ENCODE measurements at places on chromosomes 7 and 10.

GRCh38 chr10:79250259-79250658, 97.0 kb upstream of the PPIF start:
- DNase-seq = no peak

DNA sequence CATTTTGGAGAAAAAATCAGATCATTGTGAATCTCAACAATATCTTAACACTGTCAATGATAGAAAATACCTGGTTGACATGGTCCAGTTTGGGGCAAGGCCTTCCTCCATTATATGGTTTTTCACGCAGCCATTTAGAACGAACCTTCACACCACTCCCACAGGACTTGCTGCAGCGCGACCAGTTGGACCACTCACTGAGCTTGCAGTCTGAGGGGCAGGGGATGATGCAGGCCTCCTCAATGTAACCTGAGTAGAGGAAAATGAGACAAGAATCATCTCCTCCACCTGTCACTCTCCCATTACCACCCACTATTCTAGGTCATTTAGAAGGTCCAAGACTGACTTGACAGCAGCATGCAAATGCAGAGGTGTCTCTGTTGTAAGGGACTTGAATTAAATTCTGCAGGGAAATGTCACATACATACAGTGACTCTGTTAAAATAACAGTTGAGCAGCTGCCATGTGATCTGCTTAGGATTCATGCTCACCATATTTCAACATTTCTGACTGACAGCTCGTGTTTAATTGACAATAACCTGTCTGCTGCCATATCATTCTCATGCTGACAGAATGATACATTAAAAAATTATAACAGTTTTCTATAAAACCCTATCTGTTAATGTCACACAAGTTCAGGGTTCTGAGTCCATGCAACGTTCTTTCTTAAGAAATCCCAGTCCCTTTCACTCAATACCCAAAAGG, 403.0 kb downstream of the THSD7A start:
- DNase-seq = no peak

GRCh38 chr10:26372513-26373354, 65.4 kb upstream of the APBB1IP start:
- no peak for DNase-seq

DNA sequence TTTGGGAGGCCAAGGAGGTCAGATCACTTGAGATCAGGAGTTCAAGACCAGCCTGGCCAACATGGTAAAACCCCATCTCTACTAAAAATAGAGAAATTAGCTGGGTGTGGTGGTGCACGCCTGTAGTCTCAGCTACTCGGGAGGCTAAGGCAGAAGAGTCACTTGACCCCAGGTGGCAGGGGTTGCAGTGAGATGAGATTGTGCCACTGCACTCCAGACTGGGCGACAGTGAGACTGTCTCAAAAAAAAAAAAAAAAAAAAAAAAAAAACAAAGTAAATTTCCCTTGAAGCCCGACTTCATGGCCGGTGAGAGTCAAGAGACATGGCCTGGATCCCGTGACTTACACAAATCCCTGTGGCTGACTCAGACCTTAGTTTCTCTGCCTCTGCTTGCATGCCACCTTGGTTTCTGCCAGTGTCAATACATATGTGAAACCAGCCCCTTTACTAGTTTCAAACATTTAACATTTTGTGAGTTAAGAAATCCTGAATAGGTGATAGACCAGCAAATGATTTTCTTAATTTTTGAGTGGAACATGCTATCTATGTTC, 62.8 kb downstream of the ZEB1 start:
- DNase-seq = no peak

- no peak for DNase-seq
Observed at GRCh38 chr10:118276204-118276603, 65.9 kb downstream of the FAM204A start.

DNA sequence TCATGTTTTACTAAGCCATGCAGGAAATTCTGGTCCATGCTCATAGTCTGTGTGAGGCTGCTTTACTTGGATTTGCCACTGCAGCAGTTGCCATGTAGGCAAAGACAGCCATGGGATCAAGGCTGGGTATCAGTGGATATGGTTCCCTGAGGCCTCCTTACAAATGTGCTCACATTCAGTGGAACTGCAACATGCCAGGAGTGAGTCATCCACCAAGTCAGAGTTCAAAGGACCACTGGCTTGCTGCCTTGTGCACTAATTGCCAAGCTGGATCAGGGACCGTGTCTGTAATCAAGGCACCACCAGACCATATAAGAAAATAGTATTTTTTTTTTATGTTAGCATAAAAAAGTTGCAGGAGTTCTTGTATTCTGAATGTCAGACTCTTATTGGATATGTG, 101.0 kb downstream of the CDCA7L start:
- DNase-seq = no peak

GRCh38 chr7:104973909-104974415, 40.0 kb upstream of the KMT2E start:
- DNase-seq = no peak

- no peak for DNase-seq
Observed at GRCh38 chr10:127928021-127928806, 21.3 kb downstream of the PTPRE start.

GRCh38 chr10:124618470-124619073, 125.6 kb downstream of the FAM53B start:
- no peak for DNase-seq

GRCh38 chr10:31705136-31705535, 223.5 kb downstream of the ARHGAP12 start:
- DNase-seq = no peak

DNA sequence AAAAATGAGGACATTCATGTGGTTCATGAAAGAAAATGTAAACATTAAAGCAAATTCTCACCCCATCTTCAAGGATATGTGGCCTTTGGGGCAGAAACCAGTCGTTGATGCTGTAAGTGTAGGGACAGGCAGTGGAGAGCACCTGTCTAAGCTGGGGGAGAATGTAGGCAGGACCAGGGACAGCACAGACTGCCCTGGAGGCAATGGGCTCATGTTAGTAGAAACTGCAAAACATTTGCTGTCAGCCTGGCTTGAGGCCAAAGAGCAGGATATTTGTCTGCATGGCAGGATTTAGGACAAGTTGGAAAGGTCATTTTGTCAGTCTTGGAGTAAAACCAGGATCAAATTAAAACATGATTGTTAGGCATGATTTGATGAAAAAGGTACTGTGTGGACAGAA, 211.6 kb upstream of the AGK start:
- no peak for DNase-seq

DNA sequence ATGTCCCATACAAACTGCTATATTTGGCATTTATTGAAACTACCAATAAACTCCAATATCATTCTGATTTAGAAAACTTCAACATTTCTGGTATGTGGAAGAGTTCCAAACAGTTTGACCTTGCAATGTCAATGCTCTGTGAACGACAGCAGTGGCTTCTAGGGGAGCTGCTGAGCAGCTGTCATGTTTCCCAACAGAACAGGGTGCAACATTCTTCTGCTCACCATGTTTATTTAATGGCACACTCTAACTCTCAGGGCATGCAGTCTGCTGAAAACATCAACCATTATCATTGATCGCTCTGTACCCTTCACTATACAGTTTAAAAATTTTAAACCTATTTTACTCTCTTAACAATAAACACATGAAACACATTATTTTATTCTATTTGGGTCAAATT, 25.9 kb downstream of the LMOD2 start:
- DNase-seq = no peak

DNA sequence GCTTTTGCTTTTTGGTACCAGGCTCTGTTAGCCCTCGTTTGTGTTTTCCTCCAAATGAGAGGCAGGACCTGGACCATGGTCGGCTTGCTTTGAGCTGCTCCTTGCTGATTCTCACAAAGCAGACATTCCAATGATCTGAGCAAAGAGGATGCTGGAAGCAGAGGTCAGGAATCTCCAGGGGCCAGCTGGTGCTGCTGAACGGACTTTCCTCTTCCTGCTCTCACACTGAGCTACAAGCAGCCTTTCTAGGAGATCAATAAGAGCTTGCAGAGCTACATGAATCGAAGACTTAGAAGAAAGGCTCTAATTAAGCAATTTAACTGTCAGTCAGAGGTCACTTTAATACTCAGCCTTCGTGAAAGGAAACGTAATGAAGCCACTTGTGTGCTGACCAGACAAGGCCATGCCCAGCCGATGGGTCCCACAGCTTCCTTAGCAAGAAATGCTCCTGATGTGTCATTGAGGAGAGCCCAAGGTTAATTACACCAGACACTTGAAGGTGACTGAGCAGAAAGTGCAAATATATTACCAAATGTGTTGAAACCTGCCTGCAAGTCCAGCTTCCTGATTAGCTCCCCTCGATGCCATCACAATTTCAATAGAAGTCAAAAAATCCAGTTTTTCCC, 151.3 kb upstream of the RSU1 start:
- no peak for DNase-seq

DNA sequence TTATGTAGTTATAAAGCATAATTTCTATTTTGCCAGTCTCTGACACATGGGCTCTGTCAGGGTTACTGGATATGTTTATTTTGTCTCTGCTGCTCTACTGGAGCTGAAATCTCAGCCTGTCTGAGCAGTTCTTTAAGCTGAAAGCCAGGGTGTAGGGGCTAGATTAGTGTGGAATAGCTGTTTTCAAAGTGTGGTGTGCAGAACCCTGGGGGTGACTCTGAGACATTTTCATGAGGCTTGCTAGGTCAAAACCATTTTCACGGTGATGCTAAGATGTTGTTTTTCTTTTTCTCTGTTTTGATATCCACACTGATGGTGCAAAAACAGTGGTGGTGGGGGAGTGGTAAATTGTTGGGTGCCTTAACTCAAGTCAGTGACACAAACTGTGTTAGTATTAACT, 45.5 kb downstream of the CREM start:
- DNase-seq = no peak

DNA sequence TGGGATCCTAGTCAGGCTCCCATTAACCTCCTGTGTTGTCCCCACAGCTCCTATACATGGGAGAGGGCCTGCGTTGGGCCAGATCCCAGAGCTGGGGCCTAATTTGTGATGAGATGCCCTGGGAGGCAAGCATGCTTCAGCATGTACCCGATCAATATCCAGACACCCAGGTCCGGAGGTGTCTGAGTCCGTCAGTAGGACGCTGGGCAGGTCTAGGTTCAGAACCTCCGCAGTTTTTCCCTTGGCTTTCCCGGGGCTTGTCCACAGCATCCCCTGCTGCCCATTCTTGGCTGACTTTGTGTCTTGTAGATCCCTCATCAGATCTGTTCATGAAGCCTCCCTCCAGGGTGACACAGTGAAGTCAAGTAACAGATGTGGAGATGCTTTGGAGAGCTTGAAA, 32.7 kb upstream of the RBAK start:
- no peak for DNase-seq

DNA sequence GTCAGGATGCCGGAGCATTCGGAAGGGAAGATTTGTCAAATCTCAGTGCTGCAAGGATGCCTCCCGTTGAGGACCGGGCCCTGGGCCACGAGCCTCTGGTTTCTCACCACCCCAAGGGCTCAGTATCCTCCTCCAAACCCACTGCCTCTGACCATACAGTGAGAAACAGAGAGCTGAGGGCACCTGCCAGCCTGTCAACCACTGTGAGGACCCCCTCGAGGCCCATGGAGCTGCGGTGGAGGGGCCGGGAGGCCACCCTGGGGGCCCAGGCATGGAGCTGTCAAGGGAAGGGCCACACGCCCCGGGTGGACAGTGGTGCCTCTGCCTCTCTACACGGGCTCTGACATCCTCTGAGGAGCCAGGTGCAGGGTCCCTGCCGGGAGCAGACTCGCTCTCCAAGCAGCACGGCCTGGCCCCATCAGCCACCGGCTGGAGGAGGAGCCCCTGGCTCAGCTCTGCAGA, 248.0 kb upstream of the TCERG1L start:
- no peak for DNase-seq

- DNase-seq = no peak
Observed at GRCh38 chr7:74012842-74013249, 15.1 kb upstream of the ELN start.

DNA sequence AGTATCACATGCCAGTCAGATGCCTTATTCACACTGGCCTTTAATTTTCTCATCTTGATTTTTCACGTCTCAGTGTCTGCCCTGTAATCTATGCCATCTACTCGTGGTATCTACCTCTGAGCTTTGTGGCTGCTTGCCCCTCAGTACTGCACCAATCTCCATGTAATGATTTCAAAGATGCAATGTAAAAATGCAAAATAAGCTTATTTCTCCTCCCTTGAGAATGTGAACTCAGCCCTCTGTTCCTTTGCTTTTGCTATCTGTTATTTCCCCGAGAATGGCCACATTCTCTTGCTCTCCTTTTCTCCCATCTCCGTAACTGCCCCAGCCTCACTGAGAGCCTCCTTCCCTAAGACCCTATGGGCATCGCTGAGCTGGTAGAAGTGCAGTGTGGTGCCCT, 317.5 kb downstream of the SFMBT2 start:
- DNase-seq = no peak

DNA sequence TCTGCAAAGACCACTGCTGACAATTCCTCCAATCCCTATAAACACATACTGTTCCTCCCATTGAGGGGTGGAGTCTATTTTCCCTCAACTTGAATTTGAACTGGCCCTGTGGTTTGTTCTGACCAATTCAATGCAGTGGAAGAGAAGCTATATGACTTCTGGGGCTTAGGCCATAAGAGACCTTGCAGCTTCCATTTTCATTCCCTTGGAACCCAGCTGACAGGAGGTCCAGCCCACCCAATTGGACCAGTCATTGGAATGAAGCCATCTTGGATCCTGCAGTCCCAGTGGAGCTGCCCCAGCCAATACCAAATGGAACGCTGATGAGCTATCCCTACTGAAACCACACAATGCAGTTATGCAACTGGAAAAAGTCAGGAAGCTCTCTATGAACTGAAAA, 8.9 kb upstream of the TMED4 start:
- DNase-seq = no peak

- DNase-seq = no peak
Observed at GRCh38 chr10:102413053-102413705, 5.4 kb downstream of the PSD start.

GRCh38 chr10:102419269-102420180, 940 bp upstream of the PSD start:
- DNase-seq = no peak

DNA sequence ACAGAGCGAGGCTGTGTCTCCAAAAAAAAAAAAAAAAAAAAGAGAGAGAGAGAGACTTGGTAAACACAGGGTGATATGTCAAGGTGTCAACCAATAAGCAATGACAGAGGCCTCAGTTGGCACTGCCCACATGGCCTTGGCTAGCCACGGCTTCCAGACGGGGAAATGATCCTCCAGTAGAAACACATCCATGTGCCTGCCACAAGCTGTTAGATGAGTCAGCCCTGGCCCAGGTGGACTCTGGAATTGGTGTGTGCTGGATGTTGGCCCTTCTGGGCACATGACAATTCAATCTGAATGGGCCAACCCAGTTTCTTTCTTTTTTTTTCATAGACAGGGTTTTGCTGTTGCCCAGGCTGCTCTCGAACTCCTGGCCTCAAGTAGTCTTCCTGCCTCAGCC, 13.7 kb downstream of the RFC2 start:
- no peak for DNase-seq

- no peak for DNase-seq
Observed at GRCh38 chr10:84499846-84500245, 171.5 kb downstream of the CCSER2 start.

GRCh38 chr7:32228601-32229000, 158.4 kb upstream of the PDE1C start:
- DNase-seq = no peak

- no peak for DNase-seq
Observed at GRCh38 chr10:30215141-30215540, 133.9 kb downstream of the MTPAP start.

- DNase-seq = no peak
Observed at GRCh38 chr10:34260904-34261303, 554.2 kb downstream of the PARD3 start.

- no peak for DNase-seq
Observed at GRCh38 chr10:12350167-12350872, 973 bp downstream of the CAMK1D start.
